Neural crest cell (in vitro differentiated cells): ENCODE measurements at places on chromosomes 3 and 15.

GRCh38 chr15:53962646-53963561, 15.3 kb upstream of the UNC13C start:
- DNase-seq: peak; percentile 47
- no peak overlapping the region for H3K4me3 ChIP-seq
- H3K4me1 ChIP-seq: no peaks in the 10 kb centered on the region

DNA sequence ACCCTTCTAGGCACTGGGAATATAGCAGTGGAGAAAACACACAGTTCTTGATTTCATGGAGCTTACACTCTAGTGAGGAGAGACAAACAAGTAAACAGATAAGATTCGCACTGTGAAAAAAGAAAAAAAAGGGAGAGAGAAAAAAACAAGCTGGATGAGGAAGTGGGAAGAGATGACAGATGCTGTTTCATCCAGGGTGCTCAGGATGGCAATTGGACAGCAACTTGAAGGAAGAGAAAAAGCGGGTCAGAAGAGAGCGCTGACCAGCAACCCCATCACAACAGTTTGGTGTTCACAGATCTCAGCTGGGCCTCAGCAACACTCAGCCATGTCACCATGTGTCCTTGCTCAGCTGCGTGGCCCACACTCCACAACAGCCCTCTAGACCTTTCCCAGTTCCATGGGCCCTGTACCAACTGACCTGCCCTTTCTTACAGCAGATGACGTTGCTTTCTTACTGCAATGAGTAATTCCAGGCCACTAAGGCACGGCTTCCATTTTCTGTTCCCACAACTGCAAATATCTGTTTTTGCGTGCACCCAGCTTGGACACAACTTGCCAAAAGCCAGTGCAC, 230.8 kb downstream of the MEX3B start:
- H3K27me3 ChIP-seq: no peaks in the 10 kb centered on the region
- H3K36me3 ChIP-seq: peaks cover 6% of the 10 kb centered on the region
- peaks cover 9% of the 10 kb centered on the region for H3K4me1 ChIP-seq
- DNase-seq: no peak
- H3K27ac ChIP-seq: no peak overlapping the region

GRCh38 chr3:153963012-153963411, 158.2 kb upstream of the ARHGEF26 start:
- DNase-seq: no peak
- H3K36me3 ChIP-seq: no peaks in the 10 kb centered on the region
- no peaks in the 10 kb centered on the region for H3K27me3 ChIP-seq
- H3K4me1 ChIP-seq: no peaks in the 10 kb centered on the region

DNA sequence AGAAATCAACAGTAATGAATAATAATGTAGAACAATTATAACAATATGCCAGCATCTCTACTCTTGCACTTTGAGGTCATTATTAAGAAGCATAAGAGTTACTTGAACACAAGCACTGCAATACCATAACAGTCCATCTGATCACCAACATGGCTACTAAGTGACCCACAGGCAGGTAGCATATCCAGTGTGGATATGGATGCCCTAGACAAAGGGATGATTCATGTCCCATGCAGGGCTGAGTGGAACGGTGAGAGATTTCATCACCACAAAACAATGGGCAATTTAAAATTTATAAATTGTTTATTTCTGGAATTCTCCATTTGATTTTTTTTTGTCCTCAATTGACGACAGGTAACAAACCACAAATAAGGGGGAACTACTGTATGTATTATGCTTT, 107.7 kb upstream of the TSC22D2 start:
- H3K4me3 ChIP-seq: no peak overlapping the region
- peaks cover 6% of the 10 kb centered on the region for H3K4me1 ChIP-seq

- H3K27me3 ChIP-seq: no peaks in the 10 kb centered on the region
- no peak overlapping the region for H3K27ac ChIP-seq
- H3K4me1 ChIP-seq: no peaks in the 10 kb centered on the region
- H3K36me3 ChIP-seq: no peaks in the 10 kb centered on the region
- DNase-seq: no peak
- H3K4me3 ChIP-seq: no peak overlapping the region
Observed at GRCh38 chr3:19891740-19892139, 42.3 kb downstream of the EFHB start.

DNA sequence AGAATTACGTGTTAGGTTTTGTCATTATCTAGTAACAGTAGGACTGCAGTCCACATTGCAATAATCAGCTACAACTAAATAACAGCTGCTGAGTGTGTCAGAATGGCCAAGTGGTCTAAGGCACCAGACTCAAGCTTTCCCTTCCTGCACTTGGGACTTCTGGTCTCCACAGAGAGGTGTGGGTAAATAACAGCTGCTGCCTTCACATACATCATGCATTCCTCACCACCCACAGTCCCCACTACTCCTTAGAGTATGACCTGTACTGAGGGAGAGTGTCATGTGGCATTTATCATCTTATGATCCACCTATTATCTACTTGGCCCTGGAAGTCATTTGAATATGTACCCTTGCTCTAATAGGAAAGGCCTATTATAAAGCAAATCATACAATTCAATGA, 22.2 kb upstream of the ZMAT3 start:
- H3K4me1 ChIP-seq: no peaks in the 10 kb centered on the region
- no peak for DNase-seq
- no peaks in the 10 kb centered on the region for H3K36me3 ChIP-seq
- H3K27me3 ChIP-seq: no peaks in the 10 kb centered on the region
- no peak overlapping the region for H3K4me3 ChIP-seq
- H3K27ac ChIP-seq: no peak overlapping the region

DNA sequence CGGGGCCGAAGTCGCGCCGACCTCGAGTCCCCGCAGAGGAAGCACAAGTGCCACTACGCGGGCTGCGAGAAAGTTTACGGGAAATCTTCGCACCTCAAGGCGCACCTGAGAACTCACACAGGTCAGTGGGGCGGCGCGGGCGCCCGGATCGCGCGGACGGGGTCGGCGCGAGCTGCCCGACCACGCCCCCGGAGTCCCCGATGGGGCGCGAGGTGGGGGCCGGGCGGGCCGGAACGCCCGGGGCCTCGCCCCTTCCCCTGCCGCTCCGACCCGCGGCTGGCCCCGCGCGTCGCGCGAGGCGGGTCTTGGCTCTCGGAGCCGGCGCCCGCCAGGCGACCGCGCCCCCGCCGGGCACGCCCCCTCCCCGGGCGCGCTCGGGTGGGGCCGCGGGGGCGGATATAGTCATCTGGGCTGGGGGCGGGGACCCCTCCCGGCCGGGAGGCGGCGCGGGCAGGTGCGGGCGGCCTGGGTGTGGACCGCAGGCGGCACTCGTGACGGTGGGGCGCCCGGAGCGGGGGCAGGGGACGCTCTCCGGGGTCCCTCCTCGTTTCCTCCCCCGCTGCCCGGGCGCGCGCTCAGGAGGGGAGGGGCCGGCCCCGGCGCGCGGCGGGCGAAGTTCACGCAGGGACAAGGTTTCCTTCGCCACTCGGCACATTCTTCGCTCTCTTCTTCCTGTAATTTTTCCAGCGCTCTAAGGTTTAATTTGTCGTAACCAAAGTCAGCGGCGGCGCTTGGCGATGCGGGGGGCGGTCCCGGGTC, 1.2 kb downstream of the KLF13 start:
- H3K4me3 ChIP-seq: peak overlapping the region; percentile 95
- no peaks in the 10 kb centered on the region for H3K36me3 ChIP-seq
- peaks cover 49% of the 10 kb centered on the region for H3K4me1 ChIP-seq

GRCh38 chr15:36356466-36356865, 223.0 kb upstream of the CDIN1 start:
- H3K27ac ChIP-seq: no peak overlapping the region
- no peak overlapping the region for H3K4me3 ChIP-seq
- H3K36me3 ChIP-seq: no peaks in the 10 kb centered on the region
- no peaks in the 10 kb centered on the region for H3K4me1 ChIP-seq

DNA sequence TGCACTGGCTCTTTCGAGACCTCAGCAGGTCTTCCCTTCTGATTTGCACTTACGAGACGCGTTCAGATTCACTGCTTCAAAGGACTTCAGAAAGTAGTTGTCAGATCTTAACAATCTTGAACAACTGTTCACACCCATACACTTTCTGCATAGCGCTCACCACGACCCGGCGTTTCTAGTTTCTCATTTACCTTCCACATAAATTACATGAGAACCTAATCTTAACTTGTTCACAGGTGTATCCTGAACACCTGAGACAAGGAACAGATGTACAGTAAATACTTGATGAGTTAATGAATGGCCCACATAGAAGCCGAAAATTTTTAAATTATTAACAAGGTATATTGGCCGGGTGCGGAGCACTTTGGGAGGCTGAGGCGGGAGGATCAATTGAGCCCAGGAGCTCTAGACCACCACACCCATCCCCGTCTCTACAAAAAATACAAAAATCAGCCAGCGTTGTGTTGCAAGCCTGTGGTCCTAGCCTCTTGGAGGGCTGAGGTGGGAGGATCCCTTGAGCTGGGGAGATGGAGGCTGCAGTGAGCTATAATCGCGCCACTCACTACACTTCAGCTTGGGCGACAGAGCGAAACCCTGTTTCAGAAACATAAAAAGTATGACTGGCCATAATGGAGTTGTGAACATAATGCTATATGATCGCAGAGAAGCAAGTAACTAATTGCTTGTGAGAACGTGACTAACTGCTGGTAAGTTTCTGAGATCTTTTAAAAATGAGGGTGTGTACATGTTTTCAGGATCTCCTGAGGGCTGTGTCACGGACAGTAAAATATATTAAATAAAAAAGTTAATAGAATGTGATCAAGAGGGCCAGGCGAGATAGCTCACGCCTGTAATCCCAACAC, 984 bp upstream of the SMARCC1 start:
- peak overlapping the region; percentile 96 for H3K4me3 ChIP-seq
- peaks cover 27% of the 10 kb centered on the region for H3K4me1 ChIP-seq
- H3K27me3 ChIP-seq: peaks cover 3% of the 10 kb centered on the region
- DNase-seq: no peak

DNA sequence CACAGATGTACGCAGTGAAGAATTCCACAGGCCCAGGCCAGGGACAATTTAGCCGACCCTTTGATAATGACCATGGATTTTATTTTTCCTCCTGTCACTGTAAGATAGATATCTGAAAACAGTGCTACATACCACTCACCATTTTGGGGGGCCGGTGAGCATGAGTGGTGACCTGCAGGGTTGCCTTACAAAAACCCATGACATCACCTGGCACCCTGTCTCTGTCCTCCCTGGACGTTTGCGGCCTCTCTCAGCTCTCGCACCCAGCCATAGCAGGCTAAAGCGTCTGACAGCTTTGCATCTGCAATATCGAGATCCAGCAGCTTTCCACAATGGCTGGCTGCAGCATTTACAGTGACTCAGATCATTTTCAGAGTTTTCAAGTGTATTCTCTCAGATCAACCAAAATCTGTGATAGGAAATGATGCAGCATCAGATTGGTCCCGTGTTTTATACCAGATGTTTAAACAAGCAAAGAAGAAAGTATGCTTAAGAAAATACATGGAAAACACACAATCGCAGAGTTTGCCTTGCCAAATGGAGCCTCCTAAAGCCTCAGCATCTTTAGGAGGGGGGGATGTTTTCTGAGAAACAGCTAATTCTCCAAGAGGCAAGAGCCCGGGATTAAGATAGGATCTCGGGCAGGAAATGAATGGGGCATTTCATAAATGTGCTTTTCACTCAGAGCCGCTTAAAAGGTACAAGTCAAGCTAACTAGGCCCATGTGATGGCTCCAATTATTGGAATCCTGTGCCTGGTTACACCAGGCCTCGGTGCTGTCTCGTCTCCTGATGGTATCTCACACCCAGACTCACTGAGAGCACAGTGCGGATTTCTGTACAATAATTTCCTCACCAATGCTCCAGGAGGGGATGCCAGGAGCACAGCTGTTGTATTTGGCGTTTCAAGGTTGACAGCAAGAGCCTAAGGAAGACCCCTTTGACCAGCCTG, 257.3 kb downstream of the XXYLT1 start:
- no peaks in the 10 kb centered on the region for H3K4me1 ChIP-seq
- no peak overlapping the region for H3K4me3 ChIP-seq
- H3K27me3 ChIP-seq: peaks cover 6% of the 10 kb centered on the region
- DNase-seq: no peak
- H3K27ac ChIP-seq: no peak overlapping the region
- no peaks in the 10 kb centered on the region for H3K36me3 ChIP-seq

DNA sequence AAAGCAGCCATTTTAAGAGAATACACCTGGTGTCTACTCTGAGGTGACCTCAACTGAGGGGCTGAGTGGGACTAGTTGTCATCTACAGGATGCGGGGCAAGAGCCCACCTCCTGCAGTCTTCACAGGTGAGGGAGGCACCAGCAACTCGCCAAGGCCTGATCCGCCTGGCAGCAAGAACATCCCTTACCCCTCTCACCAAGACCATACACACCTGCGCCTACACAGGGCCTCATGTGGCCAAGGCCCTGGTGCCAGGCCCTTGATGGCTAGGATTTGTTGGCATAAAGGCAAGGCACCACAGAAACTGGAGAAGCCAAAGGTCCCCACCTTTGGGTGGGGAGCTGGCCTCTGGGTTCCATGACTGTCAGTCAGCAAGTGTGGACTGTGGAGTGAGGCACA, 18.4 kb downstream of the ELP6 start:
- H3K4me1 ChIP-seq: no peaks in the 10 kb centered on the region
- H3K4me3 ChIP-seq: no peak overlapping the region
- no peak overlapping the region for H3K27ac ChIP-seq
- no peaks in the 10 kb centered on the region for H3K27me3 ChIP-seq
- DNase-seq: no peak

DNA sequence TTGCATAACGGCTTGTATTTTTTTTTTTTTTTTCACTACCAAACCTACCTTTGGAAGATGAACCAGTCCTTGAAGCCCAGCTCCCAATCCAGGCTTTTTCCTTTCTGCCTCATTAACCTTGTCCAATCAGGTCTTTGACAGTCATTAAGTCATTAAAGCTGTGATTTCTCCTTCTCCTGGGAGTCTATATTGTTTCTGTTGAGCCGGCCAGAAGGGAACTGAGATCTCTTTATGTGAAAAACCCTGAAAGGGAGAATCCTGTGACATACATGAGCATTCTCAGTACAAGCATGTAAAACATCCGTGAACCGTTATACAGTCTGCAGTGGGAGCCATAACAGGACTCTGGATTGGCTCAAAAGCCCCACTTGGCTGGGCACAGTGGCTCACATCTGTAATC, 40.0 kb downstream of the ZNF589 start:
- H3K4me1 ChIP-seq: peaks cover 11% of the 10 kb centered on the region
- H3K36me3 ChIP-seq: no peaks in the 10 kb centered on the region
- H3K27me3 ChIP-seq: no peaks in the 10 kb centered on the region
- no peak for DNase-seq
- H3K4me3 ChIP-seq: no peak overlapping the region
- H3K27ac ChIP-seq: no peak overlapping the region

- no peak overlapping the region for H3K4me3 ChIP-seq
- DNase-seq: no peak
- H3K27ac ChIP-seq: no peak overlapping the region
- no peaks in the 10 kb centered on the region for H3K4me1 ChIP-seq
- no peaks in the 10 kb centered on the region for H3K27me3 ChIP-seq
- H3K36me3 ChIP-seq: no peaks in the 10 kb centered on the region
Observed at GRCh38 chr3:134718726-134719125, 67.9 kb upstream of the KY start.

DNA sequence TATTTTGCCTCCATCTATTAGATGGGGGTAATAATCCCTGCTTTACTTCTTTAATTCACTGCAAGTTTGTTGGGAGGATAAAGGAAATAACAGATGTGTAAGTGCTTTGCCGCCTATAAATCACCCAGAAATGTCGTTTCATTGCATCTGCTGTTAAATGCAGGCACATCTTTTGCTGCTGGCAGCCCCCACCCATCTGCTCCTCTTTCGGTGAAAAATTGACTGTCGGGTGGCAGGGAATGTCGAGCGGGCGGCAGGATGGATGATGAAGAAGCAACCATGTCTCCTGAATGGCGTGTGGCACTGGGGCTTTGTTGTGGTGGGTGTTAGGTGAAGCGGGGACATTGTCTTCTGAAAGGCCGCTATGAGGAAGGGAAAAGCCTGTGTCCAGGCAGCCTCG, 543 bp upstream of the REC114 start:
- no peak overlapping the region for H3K4me3 ChIP-seq
- no peaks in the 10 kb centered on the region for H3K36me3 ChIP-seq
- H3K4me1 ChIP-seq: no peaks in the 10 kb centered on the region
- peaks cover 35% of the 10 kb centered on the region for H3K27me3 ChIP-seq
